ENCODE measurements at places on chromosomes 16 and 17.

DNA sequence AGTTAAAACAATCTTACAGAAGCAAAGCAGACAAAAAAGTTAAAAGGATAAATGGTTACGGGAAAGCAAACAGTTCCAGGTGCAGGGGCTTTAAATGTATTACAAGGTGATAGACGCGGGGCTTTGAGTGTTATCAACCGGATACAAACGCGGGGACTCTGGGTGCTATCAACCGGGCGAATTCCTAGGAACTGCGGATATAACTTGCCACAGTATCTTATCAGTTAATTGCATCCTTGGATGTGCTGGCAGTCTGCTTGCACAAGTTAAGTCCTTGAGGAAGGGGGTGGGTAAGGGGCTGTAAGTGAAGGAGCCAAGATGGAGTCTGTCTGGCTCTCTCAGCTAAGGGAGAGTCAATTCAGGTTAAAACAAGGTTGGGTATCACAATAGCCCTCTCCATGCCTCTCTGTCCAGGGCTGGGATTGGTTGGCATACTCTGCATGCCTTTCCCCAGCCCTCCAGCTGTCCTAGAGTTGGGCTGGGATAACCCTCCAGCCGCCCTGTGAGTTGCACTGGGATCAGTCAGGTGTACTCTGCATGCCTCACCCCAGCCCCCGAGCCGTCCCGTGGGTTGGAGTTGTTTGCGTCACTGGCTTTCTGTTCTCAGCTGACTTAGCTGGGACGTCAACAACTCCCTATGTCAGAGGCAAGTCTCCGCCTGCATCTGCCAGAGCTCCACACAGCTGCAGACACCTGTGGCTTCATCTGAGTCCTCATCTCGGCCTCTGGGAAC lies 40.9 kb downstream of the TMEM235 start:
- peak; percentile 81 for DNase-seq

GRCh38 chr17:3885271-3885670 lies 7.6 kb downstream of the CAMKK1 start:
- DNase-seq = no peak

DNA sequence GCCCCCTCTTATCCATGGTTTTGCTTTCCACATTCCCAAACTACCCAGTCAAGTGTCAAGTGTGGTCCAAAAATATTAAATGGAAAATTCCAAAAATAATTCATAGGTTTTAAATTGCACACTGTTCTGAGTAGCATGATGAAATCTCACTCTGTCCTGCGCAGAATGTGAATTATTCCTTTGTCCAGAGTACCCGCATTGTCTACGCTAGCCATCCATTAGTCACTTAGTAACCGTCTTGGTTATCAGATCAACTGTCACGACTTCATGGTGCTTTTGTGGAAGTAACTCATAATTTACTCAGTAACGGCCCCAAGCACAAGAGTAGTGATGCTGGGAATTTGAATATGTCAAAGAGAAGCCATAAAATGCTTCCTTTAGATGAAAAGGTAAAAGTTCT lies 94.9 kb downstream of the SLC39A11 start:
- DNase-seq = no peak

- no peak for DNase-seq
Measured at GRCh38 chr16:78817200-78817739, 717.8 kb downstream of the WWOX start.

GRCh38 chr16:12120217-12120981 lies 143.9 kb downstream of the SNX29 start:
- no peak for DNase-seq

GRCh38 chr16:49681217-49681883 lies 174.6 kb downstream of the ZNF423 start:
- no peak for DNase-seq

DNA sequence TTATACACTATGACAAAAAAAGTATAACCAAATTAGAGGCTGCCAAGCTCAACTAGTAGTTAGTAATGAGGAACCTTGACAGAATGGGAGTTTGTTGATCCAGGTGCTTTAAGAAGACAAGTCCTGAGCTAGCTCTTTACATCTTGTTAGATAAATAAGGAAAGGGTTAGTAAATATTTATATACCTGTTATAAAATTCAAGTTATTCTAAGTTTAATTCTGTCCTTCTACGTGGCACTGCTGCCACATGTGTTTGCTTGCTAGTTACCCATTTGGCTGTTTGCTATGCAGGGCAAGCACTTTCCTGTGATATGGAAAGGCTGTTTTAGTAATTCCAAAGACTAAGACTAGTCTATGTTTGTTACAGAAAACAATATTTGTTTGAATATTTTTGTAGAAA lies 180.5 kb downstream of the MYO1D start:
- DNase-seq = no peak

DNA sequence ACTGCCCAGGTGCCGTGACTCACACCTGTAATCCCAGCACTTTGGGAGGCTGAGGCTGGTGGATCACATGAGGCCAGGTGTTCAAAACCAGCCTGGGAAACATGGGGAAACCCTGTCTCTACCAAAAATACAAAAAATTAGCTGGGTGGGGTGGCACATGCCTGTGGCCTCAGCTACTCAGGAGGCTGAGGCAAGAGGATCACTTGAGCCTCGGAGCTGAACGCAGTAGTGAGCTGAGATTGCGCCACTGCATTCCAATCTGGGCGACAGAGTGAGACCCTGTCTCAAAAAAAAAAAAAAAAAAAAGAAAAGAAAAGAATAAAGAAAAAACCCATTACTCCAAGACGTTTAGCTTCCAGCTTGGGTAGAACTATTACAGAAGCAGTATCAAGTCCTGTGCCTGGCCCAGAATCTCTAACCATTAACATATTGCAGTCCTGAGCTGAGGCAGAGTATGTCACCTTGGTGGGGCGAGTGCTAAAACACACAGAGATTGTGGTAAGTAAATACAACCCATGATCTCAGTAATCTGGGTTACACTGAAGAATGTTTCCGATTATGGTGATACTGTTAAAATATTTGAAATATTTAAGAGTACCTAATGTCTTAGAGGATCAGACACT lies 23.2 kb upstream of the CFAP20 start:
- no peak for DNase-seq

DNA sequence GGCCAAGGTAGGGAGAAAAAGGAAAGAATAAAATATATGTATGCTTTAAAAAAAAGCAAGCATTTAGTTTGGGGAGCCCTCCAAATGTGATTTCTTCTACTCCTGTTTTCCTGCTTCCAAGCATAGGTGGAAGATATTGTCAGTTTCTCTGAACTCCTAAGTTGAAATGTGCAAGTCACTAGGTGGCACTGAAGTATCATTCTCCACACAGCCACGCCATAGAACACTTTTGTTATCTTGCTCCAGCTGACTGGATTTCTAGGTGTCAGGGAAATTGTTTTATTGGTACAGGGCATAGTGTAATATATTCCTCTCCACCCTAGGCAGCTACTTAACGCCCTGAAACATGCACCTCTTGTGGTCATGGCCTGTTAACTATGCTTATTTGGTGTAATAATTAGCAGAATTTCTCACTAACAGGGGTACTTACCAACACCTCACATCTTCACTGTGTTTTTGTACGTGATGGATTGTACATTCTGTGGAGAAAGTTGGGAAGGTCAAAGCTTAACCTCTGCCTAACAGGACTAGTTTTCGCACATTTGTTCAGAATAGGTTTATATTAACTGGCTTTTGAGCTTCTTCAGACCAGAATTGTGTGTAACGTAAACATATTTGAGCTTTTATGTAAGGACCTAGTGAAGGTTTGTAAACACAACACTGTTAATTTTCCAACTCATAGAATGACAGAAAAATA lies 69.3 kb downstream of the FTO start:
- DNase-seq = peak; percentile 33

- no peak for DNase-seq
Measured at GRCh38 chr17:14459955-14460354, 159.1 kb downstream of the HS3ST3B1 start.

DNA sequence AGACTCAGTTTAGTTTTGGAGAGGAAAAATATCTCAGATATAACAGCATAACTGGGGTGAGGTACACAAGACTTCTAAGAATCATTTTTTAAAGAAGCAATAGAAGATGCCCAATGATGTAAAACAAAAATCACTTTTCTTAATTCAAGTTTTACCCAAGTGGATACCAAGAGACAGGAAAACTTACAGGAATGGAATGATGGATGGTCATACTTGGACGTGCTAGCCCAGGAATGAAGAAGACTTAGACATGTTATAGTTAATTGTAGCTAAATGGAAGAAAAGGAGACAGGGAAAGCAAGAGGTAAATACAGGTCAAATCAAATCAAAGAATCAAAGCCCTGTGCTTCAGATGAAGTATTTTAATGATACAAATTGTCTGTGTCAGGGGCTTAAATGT lies 312.7 kb upstream of the KCNJ16 start:
- no peak for DNase-seq

DNA sequence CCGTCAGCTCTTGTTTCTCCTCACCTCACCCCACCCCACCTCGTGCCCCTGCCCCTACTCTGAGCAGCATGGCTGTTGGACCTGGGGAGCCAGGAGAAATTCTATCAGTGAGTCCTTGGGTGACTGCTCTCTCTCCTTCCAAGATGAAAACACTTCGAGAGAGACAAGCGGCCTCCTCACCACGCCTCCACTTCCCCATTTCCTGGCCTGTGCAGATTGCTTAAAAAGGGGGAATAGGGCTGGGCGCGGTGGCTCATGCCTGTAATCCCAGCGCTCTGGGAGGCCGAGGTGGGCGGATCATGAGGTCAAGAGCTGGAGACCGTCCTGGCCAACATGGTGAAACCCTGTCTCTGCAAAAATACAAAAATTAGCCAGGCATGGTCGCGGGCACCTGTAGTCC lies 9.5 kb downstream of the DLX4 start:
- DNase-seq = no peak

DNA sequence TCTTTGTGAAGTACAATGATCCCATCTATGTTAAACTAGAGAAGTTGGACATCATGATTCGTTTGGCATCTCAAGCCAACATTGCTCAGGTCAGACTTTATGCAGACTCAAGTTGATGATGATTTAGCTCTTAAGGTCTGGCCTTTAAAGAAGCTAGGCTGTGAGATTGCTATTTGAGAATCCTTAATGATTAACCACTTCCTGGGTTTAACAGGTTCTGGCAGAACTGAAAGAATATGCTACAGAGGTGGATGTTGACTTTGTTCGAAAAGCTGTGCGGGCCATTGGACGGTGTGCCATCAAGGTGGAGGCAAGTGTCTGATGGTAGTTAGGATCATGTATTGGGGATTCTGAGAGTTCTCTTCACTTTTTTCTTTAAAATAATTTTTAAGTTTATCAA lies 40.3 kb downstream of the AP2B1 start:
- no peak for DNase-seq

- no peak for DNase-seq
Measured at GRCh38 chr16:50202926-50203624, 50.0 kb downstream of the TENT4B start.

DNA sequence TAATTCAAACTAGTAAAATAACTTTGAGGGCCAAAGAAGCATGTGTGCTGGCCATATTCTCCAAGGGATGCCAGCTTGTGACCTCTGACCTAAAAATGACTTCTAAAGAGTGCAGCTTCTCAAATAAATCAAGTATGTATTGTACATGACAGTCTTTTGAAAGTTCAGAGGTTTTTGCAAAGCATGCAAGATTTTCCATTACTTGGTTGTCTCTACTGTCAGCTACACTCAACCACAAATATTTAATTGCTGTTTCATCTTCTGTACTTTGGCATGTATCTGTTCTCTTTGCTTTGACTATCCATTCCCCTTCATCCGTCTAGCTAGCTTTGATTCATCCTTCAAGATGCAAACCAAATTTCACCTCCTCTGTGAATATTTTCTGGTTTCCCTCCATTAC lies 121.9 kb upstream of the HS3ST2 start:
- DNase-seq = no peak

- no peak for DNase-seq
Measured at GRCh38 chr17:80291691-80292487, 31.2 kb downstream of the RNF213 start.

GRCh38 chr17:19001907-19002590 lies 2.5 kb downstream of the FAM83G start:
- no peak for DNase-seq

- DNase-seq = no peak
Measured at GRCh38 chr16:17743578-17743977, 272.8 kb upstream of the XYLT1 start.

- no peak for DNase-seq
Measured at GRCh38 chr17:76254275-76254674, 10.9 kb upstream of the UBALD2 start.

GRCh38 chr17:2194889-2195335 lies 108.7 kb downstream of the SMG6 start:
- DNase-seq = no peak

DNA sequence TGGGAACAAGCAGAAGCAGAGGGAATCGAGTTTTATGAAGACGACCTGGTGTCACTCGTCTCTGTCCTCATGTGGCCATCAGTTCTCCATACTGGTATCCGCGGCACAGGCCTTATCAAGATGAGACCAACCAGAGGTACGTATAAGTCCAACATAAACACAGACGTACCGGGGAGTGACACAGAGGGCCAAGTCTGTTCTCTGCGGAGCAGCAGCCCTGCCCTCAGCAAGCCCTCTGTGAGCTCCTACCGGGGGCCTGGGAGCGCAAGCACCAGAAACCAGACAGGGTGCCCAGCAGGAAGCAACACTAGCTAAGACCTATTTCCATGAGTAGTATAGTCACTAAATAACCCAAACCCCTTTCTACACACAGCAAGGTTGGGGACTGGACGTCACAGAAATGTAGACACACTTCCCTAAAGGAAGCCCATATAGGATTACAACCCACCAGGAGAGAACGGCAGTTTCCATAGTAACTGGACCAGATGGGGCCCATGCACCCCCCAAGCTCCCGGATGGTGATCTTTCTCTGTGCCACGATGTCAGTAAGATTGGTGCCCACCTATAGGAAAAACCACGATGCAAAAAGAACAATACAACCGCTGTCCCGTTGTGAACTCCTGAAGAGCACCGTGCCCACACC lies 911 bp downstream of the ARL16 start:
- no peak for DNase-seq

- no peak for DNase-seq
Measured at GRCh38 chr16:71826533-71827017, 17.9 kb upstream of the AP1G1 start.

GRCh38 chr17:2213291-2213960 lies 90.2 kb downstream of the SMG6 start:
- no peak for DNase-seq

DNA sequence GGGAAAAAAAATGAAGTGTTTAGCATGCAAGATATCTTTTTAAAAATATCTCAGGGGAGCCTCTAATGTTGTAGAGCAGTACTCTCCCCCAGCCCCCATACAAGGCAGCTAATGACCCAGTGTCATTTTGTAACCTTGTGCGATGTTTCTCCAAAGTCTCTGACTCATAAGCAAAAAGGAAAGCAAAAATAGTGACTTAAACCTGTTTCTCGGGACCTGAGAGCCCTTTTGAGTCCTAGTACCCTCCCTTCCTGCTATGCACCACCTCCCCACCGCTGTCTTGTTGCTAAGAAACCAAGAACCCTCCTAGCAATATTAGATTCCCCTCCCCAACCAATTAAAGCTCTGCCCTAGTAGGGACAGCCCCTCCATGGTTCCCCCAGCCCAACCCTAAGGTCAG lies 2.8 kb downstream of the MYCBPAP start:
- no peak for DNase-seq

GRCh38 chr17:43125967-43126910 lies 1.1 kb upstream of the BRCA1 start:
- no peak for DNase-seq

GRCh38 chr16:19589106-19589505 lies 33.6 kb downstream of the VPS35L start:
- DNase-seq = no peak

- DNase-seq = no peak
Measured at GRCh38 chr17:40427002-40427491, 9.4 kb upstream of the TOP2A start.

Measured in AG04450 (cell line).